ENCODE measurements at places on chromosomes 5 and 9.

- no peak for DNase-seq
These were observed 270.0 kb downstream of the NSG2 start for GRCh38 chr5:174315471-174315870.

DNA sequence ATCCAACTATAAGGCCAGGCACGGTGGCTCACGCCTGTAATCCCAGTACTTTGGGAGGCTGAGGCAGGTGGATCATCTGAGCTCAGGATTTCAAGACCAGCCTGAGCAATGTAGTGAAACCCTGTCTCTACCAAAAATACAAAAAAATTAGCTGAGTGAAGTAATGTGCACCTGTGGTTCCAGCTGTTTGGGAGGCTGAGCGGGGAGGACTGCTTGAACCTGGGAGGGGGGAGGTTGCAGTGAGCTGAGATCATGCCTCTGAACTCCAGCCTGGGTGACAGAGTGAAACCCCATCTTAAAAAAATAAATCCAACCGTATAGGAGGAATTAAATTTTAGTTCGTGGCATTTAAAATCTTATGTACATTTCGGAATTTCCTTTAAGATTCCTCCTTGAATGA lies 123.4 kb downstream of the CDC42SE2 start:
- no peak for DNase-seq

- DNase-seq = no peak
These were observed 109.1 kb downstream of the ALDH1A1 start for GRCh38 chr9:72843520-72844439.

GRCh38 chr5:83973925-83974815 lies 253.5 kb upstream of the HAPLN1 start:
- no peak for DNase-seq

DNA sequence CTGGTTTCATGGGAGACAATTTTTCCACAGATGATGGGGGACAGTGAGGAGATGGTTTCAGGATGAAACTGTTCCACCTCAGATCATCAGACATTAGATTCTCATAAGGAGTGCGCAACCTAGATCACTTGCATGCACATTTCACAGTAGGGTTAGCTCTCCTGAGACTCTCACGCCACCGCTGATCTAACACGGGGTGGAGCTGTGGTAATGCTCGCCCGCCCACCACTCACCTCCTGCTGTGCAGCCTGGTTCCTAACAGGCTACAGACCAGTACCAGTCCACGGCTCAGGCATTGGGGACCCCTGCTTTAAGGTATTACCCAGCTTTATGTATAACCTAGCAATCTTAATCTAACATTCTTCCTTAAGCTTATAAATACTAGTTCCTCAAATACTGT lies 35.6 kb downstream of the TTC39B start:
- no peak for DNase-seq

DNA sequence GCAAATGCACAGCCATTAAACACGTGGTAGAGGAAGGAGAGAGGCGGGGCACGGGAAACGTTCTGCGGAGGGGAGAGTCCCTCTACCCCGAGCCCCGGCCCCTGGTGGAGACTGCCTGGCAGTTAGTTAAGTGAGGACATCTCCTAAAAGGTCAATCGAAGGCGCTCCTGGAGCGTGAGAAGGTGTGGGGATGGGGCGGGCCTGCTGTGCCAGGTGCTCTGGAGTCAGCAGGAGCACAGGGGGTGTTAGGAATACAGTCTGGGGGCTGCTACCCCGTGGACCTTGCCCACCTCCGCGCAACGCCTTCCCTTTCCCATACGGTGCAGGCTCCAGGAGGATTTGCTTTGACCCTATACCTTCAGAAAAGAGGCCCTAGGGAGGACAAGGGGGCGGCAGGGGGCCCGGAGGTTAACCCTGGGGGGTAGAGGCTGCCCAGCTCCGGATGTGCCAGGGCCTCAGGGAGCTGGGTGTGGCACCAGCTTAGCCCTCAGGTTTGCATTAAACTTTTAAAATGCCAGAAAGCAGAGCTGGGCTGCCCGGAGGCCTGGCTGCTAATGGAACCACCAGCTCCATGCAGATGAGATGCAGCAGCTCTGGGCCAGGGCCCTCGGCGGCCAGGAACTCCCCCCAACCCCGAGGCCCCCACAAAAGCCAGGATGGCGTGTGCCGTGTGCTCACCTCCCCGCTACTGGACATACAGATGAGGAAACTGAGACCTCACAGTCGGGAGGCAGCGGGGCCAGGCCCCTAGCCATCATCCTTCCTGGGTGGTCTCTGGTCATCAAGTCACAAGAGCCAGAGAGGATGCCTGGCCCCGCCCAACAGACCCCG lies 39.2 kb downstream of the NACC2 start:
- DNase-seq = no peak

DNA sequence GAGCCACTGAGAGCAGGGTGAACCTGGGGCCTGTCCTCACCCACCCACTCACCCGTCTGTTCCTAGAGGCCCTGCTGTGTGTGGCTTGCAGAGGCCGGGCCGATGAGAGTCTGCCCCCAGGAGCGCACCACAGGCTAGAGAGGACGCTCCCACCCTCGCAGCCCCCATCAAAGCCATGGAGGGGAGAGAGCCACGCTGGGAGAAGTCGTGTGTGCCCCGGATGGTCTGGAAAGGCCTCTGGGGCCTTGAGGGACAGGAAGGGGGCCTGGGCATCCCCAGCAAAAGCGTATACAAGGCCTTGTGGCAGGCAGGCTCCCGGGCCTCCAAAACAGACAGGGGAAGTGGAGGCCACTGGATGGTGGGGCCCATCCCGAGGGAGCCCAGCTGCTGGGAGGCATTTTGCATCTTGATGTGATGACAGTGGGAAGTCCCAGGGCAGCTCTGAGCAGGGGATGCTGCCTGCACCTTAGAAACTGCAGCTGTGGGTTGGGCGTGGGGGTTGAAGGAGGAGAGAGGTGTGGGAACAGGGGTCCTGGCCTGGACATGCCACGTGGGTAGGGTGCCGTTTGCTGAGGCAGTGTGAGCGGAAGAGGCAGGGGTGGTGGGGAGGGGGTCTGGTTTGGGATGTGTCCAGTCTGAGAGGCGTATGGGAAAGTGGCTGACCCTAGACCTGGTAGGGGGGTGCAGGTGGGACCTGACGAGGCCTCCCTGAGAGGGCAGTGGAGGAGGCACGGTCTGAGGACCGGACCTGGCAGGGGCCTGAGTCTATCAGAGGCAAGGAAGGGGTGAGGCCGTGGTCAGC lies 43.0 kb upstream of the NOTCH1 start:
- DNase-seq = no peak

GRCh38 chr5:66788556-66788955 lies 192.4 kb downstream of the MAST4 start:
- DNase-seq = no peak

GRCh38 chr5:64619609-64620008 lies 70.7 kb upstream of the SHISAL2B start:
- DNase-seq = no peak

- DNase-seq = no peak
These were observed 110.1 kb downstream of the FBN2 start for GRCh38 chr5:128427921-128428320.

GRCh38 chr5:19790829-19791466 lies 197.1 kb downstream of the CDH18 start:
- no peak for DNase-seq

- no peak for DNase-seq
These were observed 125.8 kb downstream of the ARRDC3 start for GRCh38 chr5:91257301-91257700.

- DNase-seq = no peak
These were observed 13.4 kb upstream of the WNK2 start for GRCh38 chr9:93170571-93170970.

DNA sequence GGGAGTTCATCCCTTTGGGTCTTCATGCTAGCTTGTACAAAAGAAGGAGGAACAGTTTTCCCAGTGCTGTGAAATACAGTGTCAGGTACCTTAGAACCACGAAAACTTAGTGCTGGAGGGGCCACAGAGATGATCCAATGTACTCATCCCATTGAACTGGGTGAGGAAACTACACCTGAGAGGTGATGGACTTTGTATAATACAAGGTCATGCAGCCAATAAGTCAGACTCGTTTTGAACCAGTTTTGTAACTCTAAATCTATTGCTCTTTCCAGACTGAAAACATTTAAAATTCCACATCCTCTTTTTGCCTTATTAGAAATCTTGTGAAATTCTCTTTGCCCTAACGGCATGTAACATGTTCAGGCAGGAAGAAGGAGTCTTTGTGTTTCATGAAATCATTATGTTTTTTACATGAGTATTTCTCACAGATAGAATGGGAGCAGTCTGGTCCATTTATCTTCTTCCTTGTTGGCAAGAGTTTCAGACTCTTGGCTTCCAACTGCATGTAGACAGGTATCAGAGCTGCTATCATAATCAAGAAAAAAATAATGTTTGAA lies 146.8 kb upstream of the FBXL7 start:
- DNase-seq = no peak

DNA sequence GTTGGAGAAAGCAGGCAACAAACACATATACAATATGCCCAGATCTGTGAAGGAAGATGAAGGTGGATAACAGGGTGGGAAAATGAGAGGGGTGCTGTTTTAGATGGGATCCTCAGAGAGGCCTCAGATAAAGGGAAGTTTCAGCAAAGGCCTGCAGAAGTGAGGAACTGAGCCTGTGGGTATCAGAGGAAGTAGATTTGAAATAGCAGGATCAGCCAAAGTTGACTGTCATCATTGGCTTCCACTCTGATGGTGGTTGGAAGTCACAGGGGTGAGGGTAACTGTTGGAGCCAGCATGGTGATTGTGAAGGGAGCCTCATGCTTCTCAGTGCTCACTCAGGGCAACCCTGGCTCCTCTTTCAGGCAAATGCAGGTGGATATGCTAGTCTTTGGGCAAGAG lies 607.2 kb upstream of the CLINT1 start:
- peak; percentile 64 for DNase-seq

DNA sequence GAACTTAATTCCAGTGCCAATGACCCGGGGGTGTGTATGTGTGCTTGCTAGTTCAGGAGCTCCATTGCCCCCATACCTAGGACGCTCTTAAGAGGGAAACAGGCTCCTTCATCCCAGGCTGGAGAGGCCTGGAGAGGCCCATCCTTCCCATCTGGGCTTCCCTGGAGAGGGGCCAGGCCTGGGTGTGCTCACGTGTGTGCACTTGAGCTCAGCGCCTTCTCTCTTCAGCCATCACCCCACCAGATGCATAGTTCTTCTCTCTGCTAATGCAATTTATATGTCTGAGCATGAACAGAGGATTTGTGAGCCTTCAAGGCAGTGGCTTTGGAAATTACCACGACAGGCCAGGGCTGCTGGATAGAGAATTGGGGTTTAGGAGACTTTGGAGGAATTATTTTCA lies 48.6 kb upstream of the SHB start:
- no peak for DNase-seq

DNA sequence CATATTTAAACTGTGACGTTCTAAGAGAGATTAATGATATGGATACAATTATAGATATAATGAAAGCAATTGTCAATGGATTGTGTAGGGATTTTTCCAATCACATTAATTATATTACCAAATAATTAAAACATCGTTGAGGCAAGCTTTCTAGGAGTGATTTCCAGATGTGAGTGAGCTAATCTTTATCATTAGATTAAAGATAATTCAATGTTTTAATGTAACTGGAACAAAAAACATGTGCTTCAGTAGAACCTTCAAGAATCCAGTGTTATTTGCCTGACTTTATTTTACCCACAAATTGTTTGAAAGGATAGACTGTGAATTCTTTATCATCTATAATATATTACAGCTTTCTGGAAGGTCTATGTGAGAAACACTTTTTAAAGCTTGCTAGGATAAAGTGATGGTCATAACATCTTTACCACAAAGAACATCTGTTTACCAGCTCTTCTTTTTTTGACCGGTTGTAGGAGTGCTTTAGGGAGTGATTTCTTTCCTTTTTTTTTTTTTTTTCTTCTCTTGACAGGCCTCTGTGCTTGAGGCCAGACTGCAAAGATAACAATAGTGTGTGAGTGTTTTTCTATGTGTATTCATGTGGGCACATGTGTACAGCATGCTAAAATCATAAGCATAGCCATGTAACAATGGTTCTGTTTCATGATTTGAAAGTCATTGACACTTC lies 35.0 kb downstream of the SNCAIP start:
- DNase-seq = no peak

GRCh38 chr9:96484521-96484931 lies 34.6 kb downstream of the HABP4 start:
- no peak for DNase-seq

- DNase-seq = no peak
These were observed 265.2 kb upstream of the MSX2 start for GRCh38 chr5:174459071-174459702.

GRCh38 chr5:1177826-1178528 lies 23.4 kb upstream of the SLC6A19 start:
- no peak for DNase-seq

- no peak for DNase-seq
These were observed 1020.2 kb downstream of the NR2F1-AS1 start for GRCh38 chr5:92560698-92561401.

GRCh38 chr9:18678821-18679590 lies 205.1 kb downstream of the ADAMTSL1 start:
- DNase-seq = no peak

DNA sequence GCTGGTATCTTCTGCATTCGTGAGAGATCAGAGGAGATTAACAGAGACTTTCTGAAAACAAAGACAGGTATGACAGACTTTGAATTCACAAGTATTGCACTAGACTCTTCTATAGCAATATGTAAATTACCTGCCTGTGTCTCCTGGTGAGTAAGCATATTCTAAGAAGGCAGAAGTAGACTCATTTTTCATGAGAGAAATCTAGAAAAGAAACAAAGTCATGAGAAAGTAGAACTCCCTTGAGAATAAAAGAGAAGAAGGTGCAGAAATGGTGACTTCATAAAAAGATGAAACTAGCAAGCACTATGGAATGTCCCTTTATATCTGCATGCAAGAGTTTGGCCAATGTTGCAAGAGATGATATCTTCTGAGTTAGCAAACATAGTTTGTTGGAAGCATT lies 419.8 kb downstream of the DMRT2 start:
- DNase-seq = no peak

GRCh38 chr5:15550502-15551112 lies 50.6 kb downstream of the FBXL7 start:
- no peak for DNase-seq

- no peak for DNase-seq
These were observed 10.4 kb downstream of the SHB start for GRCh38 chr9:38058452-38059232.

- peak; percentile 86 for DNase-seq
These were observed 107.3 kb upstream of the SARDH start for GRCh38 chr9:133845440-133845839.

DNA sequence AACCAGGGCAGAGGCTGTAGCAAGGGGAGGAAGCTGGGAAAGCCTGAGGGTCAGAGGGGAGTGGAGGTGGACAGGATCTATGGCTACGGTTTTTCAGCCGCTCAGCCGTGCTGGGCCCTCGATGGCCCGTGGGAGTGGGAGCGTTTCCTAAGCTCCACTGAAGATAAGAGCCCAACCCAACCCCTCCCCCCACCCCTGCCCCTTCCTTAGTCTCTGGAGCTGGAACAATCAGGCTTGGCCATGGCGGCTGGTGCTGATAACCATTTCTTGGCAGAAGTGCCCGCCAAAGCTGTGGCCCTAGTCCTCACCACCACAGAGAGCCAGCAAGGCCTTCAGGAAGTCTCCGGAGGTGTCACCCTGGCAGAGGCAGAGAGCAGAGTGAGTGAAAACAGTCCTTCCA lies 20.3 kb upstream of the TNIP1 start:
- no peak for DNase-seq

GRCh38 chr9:137807721-137808703 lies 69.6 kb upstream of the CACNA1B start:
- DNase-seq = no peak

Data from suppressor macrophage treated with lipopolysaccharide for 1 hour (primary cell).